ENCODE measurements at places on chromosomes 2 and 18.

DNA sequence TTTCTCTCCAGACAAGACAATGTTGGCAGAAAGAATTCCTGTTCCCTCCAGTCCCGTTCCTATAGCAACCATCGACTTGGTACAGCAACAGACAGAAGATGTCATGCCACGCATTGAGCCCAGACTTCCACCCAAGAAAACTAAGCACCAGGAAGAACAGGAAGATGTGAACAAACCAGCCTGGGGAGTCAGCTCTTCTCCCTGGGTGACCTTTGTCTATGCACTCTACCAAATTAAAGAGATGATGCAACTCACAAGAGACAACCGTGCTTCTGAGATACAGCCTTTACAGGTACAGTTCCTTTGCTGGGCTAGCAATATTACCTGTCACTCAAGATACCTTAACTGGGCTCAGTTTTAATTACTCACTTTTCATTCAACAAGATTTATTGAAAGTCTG is 37.1 kb downstream of the NEMP2 start:
- no peak for DNase-seq

DNA sequence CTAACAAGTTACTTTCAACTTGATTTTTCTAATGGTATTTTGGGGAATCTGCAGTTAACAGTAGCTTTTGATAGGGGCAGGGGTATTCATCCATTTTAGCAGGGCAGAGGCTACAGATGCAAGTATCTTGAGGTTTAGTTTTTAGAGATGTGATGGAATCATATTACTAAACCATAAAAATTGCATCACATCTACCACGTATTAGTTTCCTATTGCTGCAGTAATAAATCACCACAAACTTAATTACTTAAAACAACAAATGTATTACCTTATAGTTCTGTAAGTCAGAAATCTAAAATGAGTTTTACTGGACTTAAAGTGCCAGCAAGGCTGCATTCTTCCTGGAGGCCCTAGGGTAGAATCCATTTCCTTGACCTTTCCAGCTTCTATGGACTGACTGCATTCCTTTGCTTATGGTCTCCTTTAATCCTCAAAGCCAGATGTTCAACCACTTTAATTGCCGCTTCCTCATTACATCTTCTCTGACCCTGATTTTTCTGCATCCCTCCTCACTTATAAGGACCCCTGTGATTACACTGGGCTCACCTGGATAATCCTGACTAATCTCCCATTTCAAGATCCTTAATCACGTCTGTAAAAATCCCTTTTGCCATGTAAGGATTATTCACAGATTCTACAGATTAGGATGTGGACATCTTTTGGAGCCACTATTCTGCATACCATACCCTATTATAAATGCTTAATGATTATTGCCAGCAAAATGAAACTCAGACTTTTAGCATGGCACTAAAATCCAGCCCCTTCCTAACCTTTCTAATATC is 21.9 kb upstream of the EXOC6B start:
- no peak for DNase-seq

GRCh38 chr2:212974692-212975091 is 176.7 kb downstream of the IKZF2 start:
- DNase-seq, result no peak

DNA sequence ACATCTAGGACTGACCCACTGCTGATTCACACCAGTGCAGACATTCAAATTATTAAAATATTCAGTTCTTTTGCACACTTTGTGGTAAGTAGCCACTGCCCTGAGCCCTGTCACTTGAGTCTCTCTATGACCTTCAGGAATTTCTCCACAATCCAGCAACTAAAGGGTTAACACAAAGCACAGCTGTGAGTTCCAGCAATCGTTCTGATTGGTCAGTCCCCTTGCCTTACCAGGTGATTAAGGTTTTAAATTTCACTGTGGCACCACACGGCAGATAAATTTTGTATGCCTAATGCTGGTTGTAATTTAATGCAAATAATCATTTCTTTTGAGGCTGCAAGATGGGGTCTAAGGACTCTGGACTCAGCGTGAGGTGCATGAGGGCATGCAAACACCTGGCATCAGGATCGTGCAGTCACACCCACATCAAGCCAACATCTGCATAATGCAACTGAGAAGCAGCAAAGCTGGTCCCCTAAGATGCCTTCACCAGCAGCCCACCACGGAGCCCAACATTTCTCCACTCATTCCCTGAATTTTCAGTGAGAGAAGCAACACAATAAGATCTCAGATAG is 36.6 kb downstream of the SLC14A1 start:
- DNase-seq, result no peak

GRCh38 chr2:232878855-232879617 is 9.0 kb downstream of the SNORC start:
- DNase-seq, result no peak

DNA sequence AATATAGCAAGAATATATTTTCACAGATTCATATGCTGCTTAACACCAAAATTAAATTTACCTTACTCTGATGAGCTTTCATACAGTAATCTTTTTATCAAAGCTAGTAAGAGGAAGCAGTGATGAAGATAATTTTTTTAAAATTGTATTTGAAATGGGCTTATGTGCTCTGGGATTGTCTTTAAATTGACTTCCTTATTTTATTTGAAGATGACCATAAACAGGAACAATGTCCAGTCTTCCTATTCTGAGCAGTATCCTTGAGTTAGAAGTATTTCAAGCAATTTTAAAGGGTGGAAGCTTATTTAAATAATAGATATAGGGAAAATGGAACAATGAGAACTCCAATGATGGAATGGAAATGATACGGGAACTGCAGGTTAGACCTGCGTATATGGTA is 211.6 kb downstream of the MCFD2 start:
- DNase-seq, result no peak

- DNase-seq, result no peak
These were observed 6.0 kb upstream of the LIMS2 start for GRCh38 chr2:127681288-127681804.

- DNase-seq, result peak; percentile 55
These were observed 556 bp downstream of the DNMT3A start for GRCh38 chr2:25341011-25341727.

GRCh38 chr2:33205693-33206434 is 259.1 kb downstream of the LTBP1 start:
- DNase-seq, result no peak

GRCh38 chr2:229636571-229636970 is 77.8 kb downstream of the DNER start:
- no peak for DNase-seq

- no peak for DNase-seq
These were observed 980.3 kb upstream of the CDH2 start for GRCh38 chr18:29157057-29157780.

GRCh38 chr2:216222650-216223352 is 113.7 kb downstream of the XRCC5 start:
- no peak for DNase-seq

- DNase-seq, result peak; percentile 38
These were observed 80.6 kb downstream of the GFPT1 start for GRCh38 chr2:69306393-69306821.

DNA sequence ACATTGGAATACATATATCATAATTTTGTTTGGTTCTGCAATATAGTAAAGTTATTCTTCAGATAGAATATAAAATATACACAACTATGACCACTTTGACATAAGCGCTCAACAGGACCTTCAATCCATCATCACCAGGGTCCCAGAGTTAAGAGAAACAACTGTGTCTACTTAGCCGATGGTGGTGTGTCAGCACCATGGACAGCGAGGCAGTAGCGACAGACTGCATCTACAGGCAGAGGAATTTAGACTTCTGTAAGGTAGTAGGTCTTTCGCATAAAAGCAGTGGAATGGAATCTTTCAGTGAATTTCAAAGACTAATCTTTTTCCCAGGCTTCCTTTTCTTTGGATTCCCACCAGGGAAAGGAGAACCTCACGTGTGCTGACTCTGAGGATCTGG is 20.5 kb upstream of the LRPPRC start:
- DNase-seq, result peak; percentile 61

DNA sequence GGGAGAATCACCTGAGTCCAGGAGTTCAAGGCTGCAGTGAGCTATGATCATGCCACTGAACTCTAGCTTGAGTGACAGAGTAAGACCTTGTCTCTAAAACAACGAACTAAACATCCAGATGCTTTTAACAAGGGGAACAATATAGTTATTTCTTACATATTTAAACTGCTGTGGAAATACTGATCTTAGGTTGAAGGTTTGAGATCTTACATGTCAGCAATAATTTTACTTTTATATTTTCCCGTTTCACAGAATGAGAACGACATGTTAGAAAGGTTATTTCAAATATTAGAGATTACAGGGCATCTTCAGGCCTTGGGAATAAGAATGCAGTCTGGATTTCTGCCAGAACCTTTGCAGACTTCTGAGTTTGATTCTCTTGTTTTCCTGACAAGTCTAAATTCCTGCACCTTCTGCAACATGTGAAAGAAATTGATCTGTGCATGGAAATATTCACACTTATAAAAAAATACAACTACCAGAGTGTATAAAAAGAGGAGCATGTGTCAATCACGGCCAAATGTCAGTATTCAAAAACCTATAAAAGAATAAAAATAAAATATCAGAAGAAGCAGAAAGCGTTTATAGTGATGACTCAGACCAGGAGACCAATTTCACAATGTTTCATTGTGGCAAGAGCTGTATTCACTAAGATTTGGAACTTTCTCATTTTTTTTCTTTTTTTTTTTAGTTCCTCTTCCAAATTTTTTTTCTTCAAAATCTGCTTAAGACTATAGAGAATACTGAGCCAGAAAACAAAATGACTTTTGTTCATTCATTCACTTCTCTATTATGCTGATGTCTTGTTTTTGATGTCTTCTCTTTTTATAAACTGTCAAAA is 29.6 kb downstream of the COLEC12 start:
- DNase-seq, result no peak

DNA sequence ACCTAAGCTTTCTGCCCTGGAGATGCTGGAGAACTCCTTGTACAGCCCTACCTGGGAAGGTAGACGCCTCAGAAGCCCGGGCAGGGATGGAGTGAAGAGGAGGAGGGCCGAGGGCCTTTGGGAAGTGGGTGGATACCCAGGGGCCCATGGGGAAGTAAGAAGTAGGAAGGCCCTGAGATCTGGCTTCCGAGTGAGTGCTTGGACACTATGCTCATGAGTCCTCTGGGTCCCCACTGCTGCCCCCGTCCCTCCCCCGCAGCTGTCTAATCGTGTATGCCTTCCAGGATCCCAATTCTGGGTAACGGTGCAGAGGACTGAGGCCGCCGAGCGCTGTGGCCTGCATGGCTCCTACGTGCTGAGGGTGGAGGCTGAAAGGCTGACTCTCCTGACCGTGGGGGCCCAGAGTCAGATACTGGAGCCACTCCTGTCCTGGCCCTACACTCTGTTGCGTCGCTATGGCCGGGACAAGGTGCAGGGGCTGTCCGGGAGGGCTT is 1.1 kb downstream of the DOK1 start:
- DNase-seq, result no peak

DNA sequence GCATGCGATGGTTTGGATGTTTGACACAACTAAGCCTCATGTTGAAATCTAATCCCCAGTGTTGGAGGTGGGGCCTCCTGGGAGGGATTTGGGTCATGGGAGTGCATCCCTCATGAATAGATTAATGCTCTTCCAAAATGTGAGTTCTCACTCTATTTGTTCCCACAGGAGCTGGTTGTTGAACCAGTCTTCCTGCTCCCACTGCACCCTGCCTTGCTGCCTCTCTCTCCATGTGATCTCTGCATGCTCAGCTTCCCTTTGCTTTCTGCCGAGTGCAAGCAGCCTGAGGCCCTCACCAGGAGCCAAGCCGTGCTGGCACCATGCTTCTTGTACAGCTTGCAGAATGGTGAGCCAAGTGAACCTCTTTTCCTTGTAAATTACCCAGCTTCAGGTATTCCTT is 206.8 kb downstream of the VAPA start:
- DNase-seq, result no peak

DNA sequence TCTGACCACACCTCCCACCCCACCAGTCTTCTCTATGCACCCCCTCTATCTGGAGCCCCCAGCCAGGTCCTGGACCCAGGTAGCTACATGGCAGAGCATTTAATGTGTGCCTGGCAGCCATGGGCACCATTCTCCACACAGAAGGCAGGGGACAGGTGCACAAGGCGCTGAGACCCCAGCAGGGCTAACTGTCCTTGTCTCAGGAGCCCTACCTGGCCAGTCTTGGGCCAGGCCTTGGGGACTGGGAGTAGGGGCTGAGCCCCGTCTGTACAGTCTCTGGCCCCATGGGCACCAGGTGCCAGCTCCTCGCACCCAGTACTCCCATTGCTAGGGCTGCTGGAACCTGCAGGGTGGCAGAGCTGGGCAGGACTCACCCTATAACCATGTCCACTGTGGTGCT is 2.9 kb downstream of the GNLY start:
- DNase-seq, result no peak

DNA sequence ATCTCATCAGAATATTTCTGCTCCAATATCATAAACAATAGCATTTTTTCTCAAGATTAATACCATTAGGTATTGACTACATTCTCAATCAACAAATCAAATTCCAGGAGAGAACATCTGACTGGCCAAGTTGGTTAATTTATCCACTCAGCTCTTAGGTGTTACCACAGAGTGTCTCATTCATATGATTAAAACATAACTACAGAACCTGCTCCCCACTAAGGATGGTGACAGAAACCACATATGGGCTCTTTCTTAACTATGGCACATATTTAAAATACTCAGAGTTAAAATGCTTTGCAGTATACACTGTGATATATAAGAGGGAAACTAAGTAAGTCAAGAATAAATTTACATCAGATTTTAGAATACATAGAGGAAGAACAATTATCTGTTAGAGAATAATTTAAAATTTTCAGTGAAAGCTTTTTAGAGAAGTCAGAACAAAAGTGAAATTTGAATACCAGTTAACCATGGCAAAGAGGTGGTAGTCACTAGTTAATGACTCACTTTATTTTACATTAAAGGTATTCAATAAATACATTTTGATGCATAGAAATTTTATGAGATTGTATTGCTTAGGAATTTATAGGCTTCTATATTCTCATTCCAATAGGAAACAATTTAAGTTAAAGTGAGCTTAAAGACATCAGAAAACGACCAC is 1120.8 kb upstream of the TMEFF2 start:
- no peak for DNase-seq

DNA sequence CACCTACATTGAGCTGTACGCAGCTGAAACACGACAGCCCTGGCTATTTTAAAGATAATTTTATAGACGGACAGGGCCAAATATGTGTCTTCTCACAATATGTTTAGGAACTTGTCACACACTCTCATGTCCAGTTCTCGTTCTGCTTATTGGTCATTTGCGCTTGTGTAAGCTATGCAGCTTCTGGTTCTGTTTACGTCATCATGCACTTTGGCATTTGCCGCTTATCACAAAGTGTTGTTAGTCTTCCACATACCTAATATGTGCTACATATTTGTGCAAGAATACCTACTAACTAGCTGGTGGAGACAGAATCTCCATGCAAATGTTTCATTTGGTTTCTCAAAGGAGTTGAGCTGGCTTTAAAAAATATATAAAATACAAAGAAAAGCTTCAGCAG is 7.5 kb upstream of the ZNF516 start:
- no peak for DNase-seq

All from ovary (tissue), 10 donors.